ENCODE measurements at places on chromosomes 12 and 14. TPM values are rescaled to one million over a fixed set of nuclear protein-coding genes. Genes with fewer than 3 reads are reported as not detected.

- no peak within 1 kb of the TSS for H3K27ac ChIP-seq
- no peak within 1 kb of the TSS for H3K4me3 ChIP-seq
- no peaks in the 10 kb centered on the region for H3K36me3 ChIP-seq
Observed at GRCh38 chr14:81400202-81400678, at the start of gene STON2. TSS of gene STON2 (minus strand) at chr14:81400324. CDS start at chr14:81398382, 1,942 bp downstream.

GRCh38 chr14:91996948-91997371 is 42.9 kb downstream of the TRIP11 start:
- no peak for DNase-seq
- H3K4me1 ChIP-seq = peaks cover 13% of the 10 kb centered on the region
- peaks cover 34% of the 10 kb centered on the region for H3K36me3 ChIP-seq
- peak overlapping the region; percentile 20 for H3K27ac ChIP-seq

DNA sequence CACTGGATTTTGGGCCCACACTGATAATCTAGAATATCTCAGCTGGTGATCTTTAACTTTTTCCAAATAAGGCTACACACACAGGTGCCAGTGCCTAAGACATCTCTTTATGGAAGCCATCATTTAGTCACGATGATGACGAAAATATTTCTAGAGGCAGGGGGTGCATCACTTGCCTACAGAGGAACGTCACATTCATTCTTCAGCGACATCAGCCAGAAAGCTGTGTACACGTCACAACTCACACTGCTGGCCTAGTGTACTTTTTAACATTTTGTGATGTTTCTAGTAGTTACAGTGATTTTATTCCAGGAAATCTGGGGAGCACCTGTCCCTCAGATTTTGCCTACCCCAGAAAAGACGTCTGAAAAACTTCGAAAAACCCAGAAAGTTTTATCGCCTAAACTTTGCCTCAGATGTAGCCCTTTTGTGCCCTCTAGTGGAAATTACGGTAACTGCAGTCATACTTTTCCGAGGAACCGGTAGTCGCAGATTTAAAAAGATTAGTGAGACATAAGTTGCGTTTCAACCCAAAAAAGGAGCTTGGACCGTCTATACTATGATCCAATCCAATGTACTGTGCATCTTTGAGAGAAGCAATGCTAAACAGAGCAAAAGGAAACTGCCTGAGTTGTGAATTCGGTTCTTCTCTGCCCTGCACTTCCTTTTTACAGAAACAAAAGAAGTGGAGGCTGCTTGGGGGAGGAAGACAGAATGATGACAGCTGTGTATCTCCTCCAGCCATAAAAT is 64.3 kb upstream of the STON2 start:
- H3K4me3 ChIP-seq = peak overlapping the region; percentile 69
- peaks cover 3% of the 10 kb centered on the region for H3K4me1 ChIP-seq
- peaks cover 1% of the 10 kb centered on the region for H3K27me3 ChIP-seq
- H3K36me3 ChIP-seq = no peaks in the 10 kb centered on the region
- DNase-seq = no peak

DNA sequence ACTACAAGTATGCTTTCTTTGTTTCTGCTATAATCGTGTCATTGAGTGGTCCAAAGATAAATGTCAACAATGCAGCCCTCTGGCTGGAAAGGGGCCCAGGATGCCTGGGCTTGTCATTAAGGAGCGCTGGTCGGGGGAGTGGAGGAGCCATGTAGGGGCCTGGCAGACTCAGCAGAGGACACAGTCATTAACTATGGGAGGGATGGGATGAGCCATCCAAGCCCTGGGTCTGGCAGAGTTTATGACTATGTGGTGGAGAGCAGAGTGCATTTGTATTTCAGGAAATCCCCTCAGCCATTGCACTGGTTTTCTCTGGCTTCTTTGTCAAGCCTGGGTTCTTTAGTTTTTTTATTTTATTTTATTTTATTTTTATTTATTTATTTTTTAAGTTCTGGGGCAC is 243.1 kb downstream of the C12orf75 start:
- H3K27me3 ChIP-seq = no peaks in the 10 kb centered on the region
- peaks cover 19% of the 10 kb centered on the region for H3K4me1 ChIP-seq
- no peaks in the 10 kb centered on the region for H3K36me3 ChIP-seq

DNA sequence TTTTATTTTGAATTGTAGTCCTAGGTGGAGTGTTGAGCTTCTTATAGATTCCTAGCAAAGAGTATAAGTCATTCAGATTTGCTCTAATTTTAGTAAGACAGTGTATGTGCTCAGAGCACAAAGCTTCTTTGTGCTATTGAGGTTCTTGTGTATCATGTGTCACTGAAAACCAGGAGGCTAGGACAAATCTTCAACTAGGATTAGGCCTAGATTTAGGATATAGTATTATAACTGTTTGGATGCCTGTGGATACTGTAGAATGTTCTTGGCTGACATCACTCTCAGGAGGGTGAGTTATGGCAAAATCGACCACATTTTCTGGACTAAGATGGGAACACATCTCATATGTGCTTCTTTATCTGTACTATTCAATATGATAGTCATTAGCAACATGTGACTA is 86.5 kb downstream of the DHRS2 start:
- no peak overlapping the region for H3K4me3 ChIP-seq
- DNase-seq = no peak
- H3K4me1 ChIP-seq = no peaks in the 10 kb centered on the region
- no peaks in the 10 kb centered on the region for H3K36me3 ChIP-seq

GRCh38 chr12:51884676-51885229 is 3.1 kb upstream of the ANKRD33 start:
- peaks cover 8% of the 10 kb centered on the region for H3K4me1 ChIP-seq
- no peak overlapping the region for H3K27ac ChIP-seq
- no peak for DNase-seq
- H3K27me3 ChIP-seq = no peaks in the 10 kb centered on the region
- H3K4me3 ChIP-seq = no peak overlapping the region

GRCh38 chr14:104923640-104924420 is 849 bp upstream of the PLD4 start:
- no peaks in the 10 kb centered on the region for H3K36me3 ChIP-seq
- no peaks in the 10 kb centered on the region for H3K27me3 ChIP-seq
- peak; percentile 77 for DNase-seq
- peaks cover 5% of the 10 kb centered on the region for H3K4me1 ChIP-seq
- no peak overlapping the region for H3K27ac ChIP-seq
- H3K4me3 ChIP-seq = no peak overlapping the region

GRCh38 chr12:6307529-6307928 is 3.0 kb upstream of the PLEKHG6 start:
- peaks cover 10% of the 10 kb centered on the region for H3K27me3 ChIP-seq
- H3K4me3 ChIP-seq = no peak overlapping the region
- no peaks in the 10 kb centered on the region for H3K36me3 ChIP-seq
- H3K27ac ChIP-seq = no peak overlapping the region

GRCh38 chr12:31363831-31364230 is 37.9 kb upstream of the SINHCAF start:
- peaks cover 14% of the 10 kb centered on the region for H3K4me1 ChIP-seq
- no peak overlapping the region for H3K4me3 ChIP-seq
- H3K36me3 ChIP-seq = no peaks in the 10 kb centered on the region
- DNase-seq = no peak
- H3K27ac ChIP-seq = no peak overlapping the region

- H3K27ac ChIP-seq = no peak overlapping the region
- no peak overlapping the region for H3K4me3 ChIP-seq
- H3K36me3 ChIP-seq = no peaks in the 10 kb centered on the region
- peaks cover 28% of the 10 kb centered on the region for H3K27me3 ChIP-seq
- DNase-seq = no peak
Observed at GRCh38 chr14:92247947-92248346, 75.0 kb upstream of the SLC24A4 start.

GRCh38 chr12:110005319-110005973 is 6.2 kb downstream of the ANKRD13A start:
- peaks cover 8% of the 10 kb centered on the region for H3K4me1 ChIP-seq
- no peaks in the 10 kb centered on the region for H3K27me3 ChIP-seq
- H3K36me3 ChIP-seq = peaks cover 3% of the 10 kb centered on the region
- no peak for DNase-seq
- no peak overlapping the region for H3K4me3 ChIP-seq
- H3K27ac ChIP-seq = no peak overlapping the region

DNA sequence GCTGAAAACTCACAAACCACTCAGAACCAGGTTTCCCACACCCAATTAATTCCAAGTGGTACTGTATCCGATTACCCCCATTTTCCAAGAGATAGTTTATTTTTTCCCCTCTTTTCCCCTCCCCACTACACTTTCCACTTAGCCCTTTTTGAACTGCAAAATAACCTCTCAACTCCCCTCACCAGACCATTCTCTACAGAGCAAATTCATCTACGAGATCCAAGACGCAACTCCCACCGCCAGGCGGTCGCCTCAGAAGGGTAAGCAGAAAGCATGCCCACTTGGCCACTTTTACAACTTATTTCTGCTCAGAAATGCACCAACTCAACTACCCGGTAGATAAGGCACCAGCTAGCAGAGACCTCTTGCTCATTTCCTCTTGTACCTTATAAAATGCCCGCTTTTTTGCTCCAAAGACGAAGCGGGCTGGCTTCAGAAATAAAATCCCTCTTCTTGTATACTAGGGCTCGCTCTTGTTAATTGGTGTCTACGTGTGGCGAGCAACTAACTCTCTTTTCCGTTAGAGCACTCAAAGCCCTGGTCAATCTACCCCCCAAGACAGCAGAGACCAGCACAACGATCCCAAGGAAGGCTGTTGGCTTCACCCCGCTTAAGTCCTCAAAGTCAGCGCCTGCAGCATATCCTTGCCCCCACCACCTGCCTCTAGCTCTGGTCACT is 910 bp upstream of the SRP54 start:
- no peaks in the 10 kb centered on the region for H3K27me3 ChIP-seq
- peaks cover 29% of the 10 kb centered on the region for H3K4me1 ChIP-seq
- no peak for DNase-seq

DNA sequence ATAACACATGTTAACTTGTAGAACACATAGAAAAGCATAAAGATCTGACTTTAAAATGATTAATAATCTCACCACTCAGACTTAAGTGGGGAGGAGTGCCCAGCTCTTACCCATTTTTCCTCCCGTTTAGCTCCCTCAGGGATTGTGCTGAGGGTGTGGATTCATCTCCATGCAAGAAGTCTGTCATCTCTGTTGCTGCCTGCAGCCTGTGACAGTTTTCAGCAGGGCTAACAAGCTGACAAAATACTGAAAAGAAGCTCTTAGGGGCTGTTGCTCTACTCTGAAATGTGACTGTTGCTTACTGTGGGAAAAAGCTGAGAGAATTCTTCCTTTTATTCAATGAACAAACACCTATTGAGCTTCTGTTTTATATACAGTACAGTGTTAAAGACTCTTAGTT is 216.2 kb downstream of the CPNE8 start:
- no peak overlapping the region for H3K4me3 ChIP-seq
- no peak for DNase-seq
- H3K4me1 ChIP-seq = peaks cover 3% of the 10 kb centered on the region
- H3K36me3 ChIP-seq = peaks cover 13% of the 10 kb centered on the region
- no peak overlapping the region for H3K27ac ChIP-seq

DNA sequence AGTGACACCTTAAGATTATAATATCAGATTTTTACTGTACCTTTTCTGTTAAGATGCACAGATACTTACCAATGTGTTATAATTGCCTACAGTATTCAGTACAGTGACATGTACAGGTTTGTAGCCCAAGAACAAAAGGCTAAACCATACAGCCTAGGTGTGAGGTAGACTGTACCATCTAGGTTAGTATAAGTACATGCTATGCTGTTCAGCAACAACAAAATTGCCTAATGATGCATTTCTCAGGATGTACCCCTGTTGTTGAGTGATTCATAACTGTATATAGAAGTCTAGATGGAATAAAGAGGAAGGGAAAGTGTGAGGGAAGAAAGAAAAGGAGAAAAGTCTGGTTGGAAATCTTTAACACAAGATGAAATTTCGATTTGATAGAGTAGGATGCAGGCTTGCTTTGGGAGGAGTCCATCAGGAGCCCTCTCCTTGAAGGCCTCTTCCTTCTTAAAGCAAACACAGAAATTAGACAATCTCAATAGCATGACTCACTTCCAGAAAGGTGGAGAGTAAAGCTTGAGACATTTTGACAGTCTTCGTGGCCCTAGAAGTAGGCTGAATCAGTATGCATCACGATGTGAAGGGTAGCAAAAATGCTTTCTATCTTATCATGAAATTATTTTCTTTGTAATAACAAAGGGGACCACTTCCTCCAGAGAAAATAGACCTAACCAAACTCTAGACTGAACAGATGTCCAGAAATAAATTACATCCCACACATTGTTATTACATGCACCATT is 191.5 kb downstream of the SYT1 start:
- H3K27ac ChIP-seq = no peak overlapping the region
- no peaks in the 10 kb centered on the region for H3K27me3 ChIP-seq
- no peak overlapping the region for H3K4me3 ChIP-seq
- DNase-seq = no peak

The KCNMB4 gene
- total RNA-seq = 1.1 TPM

The GLIPR1L1 gene
- total RNA-seq = not detected

The CLEC1B gene
- not detected for total RNA-seq

The FOXG1 gene
- total RNA-seq = not detected

The DDX47 gene
- 48.0 TPM for total RNA-seq

The SINHCAF gene
- total RNA-seq = 41.1 TPM

The AMIGO2 gene
- total RNA-seq = 16.3 TPM

Data from osteocyte (in vitro differentiated cells).